ENCODE measurements at places on chromosomes 7 and 10. TPM values are rescaled to one million over a fixed set of nuclear protein-coding genes. Genes with fewer than 3 reads are reported as not detected.

The RBP4 gene
- 24.3 TPM for polyA plus RNA-seq

The PNPLA8 gene
- polyA plus RNA-seq: 17.7 TPM

The P4HA1 gene
- 15.7 TPM for polyA plus RNA-seq

The PLXDC2 gene
- 11.9 TPM for polyA plus RNA-seq

The DCLRE1A gene
- 4.2 TPM for polyA plus RNA-seq

The ANXA8 gene
- not detected for polyA plus RNA-seq

The PLEKHS1 gene
- polyA plus RNA-seq: 0.17 TPM
